Head of caudate nucleus (tissue), 42 donors: ENCODE measurements at places on chromosomes 1 and 21.

DNA sequence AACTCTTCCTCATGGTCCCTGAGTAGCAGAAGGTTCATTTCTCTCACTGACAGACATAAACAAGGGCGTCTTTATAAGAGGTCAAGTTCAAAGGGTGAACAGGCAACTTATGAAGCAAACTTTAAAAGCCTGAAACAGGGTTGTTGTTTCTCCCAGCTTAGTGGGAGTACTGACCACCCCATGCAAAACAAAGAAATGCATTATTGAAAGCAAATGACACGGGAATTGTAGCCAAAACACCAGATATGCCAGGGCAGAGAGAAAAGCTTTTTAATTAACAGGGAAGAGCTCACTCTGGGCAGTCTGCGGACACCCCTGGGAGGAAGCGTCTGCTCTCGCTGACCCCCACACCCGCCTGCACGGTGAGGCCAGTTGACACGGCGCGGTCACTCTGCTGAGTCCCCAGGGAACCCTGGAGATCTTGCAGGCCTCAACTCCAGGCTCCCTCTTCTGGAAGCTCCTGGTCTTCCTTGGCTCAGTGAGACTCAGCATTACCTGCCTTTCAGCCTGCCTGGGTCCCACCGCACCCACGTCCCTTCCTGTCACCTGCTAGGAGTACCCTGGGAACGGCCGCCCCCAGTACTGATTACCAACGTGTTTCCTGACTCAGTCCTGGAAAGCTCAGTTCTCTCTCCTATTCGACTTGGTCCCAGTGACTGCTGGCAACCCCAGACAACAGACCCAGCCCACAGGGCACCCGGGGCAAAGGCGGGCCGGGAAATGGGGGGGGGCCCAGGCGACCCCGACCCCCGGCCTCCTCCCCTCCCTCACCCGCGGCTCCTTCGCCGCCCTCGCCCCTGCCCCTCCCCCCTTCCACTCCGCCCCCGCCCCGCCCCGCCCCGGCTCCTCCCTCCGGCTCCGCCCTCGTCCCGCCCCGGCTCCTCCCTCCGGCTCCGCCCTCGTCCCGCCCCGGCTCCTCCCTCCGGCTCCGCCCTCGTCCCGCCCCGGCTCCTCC, 972 bp downstream of the CFAP410 start:
- DNase-seq = peak; percentile 81

DNA sequence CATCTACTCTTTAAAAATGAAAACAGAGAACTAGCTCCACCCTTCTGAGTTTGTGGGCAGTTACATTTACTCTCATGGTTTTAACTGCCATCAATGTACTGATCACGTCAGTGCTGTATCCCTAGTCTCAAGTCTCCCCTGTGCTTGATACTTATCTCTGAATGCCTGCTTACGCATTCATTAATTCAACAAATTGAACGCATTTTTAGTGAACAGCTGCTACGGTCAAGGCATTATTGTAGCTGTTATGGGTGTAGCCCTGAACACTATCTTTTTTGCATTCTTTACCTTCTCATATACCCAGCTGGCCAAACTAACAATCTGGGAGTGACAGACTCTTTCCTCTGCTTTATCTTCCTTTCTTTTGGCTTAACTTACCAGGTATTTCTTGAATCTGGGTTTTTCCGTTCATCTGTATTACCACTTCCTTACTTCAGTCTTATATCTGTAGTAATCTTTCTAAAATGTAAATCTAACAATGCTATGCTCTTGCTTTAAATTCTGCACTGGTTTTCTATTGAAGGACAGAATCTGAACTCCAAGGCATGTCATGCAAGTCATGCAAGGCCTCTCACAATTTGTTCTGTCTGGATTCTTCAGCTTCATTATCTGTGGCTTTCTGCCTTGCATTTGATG, 33.3 kb downstream of the SMG7 start:
- DNase-seq = no peak

DNA sequence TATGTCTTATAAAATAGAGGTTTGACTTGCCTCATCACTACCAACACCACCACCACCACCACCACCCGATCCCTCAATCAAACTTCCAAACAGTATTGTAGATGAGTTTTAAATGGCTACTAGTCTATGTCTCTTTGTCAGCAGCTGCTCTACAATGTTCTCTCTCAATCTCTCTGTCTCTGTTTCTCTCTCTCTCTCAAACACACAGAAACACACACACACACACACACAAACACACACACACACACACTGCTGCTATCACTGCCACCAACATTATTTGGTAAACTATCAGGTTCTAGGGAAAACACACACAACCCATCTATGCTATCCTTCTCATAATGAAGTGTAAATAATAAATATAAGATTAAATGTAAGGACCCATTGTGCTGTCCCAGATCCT, 2.4 kb downstream of the TNFSF4 start:
- DNase-seq = no peak

DNA sequence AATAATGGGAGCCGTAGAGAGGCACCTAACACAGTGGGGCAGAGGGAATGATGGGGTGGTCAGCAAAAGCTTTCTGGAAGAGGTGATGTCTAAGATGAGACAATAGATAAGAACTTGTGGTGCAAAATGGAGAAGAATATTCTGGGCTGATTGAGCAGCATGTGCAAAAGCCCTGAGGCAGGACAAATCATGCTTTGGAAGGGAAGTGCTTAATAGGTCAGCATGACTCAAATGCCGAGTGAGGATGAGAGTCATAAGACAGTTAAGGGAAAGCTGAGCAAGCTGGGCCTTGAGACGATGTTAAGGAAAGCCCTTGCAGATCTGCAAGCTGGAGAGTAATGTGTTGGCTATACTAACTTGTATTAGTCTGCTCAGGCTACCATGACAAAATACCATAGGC, 37.3 kb upstream of the ASB17 start:
- no peak for DNase-seq

GRCh38 chr1:39653546-39654031, 14.1 kb upstream of the HEYL start:
- DNase-seq = peak; percentile 87

DNA sequence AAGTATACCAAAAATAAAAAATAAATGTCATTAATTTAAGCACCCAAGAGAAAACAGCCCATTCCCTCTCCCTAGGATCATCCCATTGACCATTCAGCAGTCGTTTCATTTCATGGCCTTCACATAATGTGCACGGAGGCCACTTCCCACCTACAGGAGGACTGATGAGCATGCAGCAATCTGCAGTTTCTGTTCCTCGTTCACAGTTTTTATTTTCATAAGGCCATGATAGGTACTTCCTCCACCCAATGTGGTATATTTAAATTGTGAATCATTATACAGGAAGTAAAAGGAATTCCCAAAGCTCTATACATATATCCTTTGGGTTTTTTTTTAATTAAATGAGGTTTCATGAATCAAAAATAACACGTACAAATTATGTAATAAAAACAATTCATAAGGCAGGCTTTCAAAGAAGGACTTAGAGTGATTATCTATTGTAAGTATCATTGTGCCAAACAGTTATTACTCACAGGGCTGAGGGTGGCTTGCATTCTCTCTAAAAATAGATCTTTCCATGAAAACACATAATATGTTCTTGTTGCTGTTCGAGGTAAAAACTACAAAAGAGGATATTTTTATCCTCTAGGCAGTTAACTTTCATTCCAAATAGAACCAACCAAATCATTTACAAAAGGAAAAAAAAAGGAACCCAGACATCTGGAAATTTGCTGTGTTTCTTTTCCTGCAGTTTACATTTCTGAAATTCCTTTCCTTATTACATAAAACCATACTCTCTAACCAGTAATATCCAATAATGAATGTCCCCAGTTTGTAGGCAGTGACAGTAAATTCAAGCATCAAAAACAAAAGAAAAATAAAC, 27.5 kb upstream of the SLC44A3 start:
- no peak for DNase-seq

- no peak for DNase-seq
Measured at GRCh38 chr1:88266051-88266450, 418.0 kb upstream of the PKN2 start.

GRCh38 chr1:219105893-219106292, 67.8 kb upstream of the LYPLAL1 start:
- no peak for DNase-seq

DNA sequence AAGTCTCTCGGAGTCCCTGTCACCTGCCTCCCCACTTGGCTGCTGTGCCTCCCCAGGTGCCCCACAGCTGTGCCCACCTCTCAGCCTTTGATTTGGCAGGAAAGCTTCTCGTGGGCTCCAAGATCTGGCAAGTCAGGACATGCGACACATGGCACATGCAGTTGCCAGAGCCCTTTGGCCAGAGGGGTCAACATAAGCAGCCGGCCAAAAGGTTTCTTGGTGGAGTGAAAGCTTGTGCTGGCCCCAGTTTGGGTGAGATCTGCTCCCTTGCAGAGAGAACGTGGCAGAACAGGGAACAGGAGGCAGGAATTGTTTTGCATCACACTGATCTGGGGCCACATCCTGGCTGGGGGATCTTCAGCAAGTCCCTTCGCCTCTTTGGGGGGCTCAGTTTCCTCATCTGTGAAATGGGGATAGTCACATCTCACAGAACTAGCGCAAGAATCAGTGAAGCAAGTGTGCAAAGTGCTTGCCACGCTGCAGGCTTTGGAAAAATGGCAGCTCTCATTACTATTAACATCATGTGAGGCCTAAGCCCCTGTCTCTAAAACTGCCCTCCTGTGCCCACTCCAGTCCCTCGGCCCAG, 232.6 kb downstream of the TRABD2B start:
- DNase-seq = no peak

GRCh38 chr1:19079541-19080472, 123.3 kb upstream of the IFFO2 start:
- no peak for DNase-seq
